ENCODE measurements at places on chromosomes 11 and 22. TPM values are rescaled to one million over a fixed set of nuclear protein-coding genes. Genes with fewer than 3 reads are reported as not detected.

The PRODH gene
- 9.2 TPM for total RNA-seq

The MYEOV gene
- total RNA-seq: 21.4 TPM

The OR5AK2 gene
- total RNA-seq: not detected

- DNase-seq: no peak
Observed at GRCh38 chr22:17902960-17903359, 121.4 kb downstream of the MICAL3 start.

DNA sequence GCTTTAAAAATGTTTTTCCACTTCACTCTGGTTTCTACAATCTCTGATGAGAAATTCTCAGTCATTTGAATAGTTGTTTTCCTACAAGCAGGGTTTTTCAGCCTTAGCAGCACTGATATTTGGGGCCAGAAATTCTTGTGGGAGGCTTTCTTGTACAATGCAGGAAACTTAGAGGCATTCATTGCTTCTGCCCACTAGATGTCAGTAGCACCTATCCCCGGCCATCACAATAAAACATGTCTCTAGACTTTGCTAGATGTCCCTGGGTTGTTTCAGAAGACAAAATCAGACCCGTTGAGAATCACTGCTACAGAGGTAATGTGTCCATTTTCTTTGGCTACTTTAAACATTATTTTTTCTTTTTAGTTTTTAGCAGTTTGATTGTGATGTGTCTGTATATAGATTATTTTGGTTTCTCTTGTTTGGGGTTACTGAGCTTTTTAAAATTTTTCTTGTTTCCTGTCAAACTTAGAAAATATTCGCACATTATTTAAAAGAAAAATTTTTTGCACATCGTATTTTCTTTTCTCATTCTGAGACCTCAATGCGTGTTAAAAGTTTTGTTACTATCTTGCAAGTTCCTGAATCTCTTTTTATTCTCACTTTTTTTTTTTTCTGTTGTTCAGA, 60.8 kb upstream of the CCDC179 start:
- no peak for DNase-seq

GRCh38 chr11:19753451-19754106, 40.9 kb downstream of the NAV2 start:
- no peak for DNase-seq

- no peak for DNase-seq
Observed at GRCh38 chr22:21567456-21568346, at the start of gene UBE2L3. Gene UBE2L3, plus strand, starts transcription at chr22:21567714. Its CDS starts 31 bp downstream, at chr22:21567745.

DNA sequence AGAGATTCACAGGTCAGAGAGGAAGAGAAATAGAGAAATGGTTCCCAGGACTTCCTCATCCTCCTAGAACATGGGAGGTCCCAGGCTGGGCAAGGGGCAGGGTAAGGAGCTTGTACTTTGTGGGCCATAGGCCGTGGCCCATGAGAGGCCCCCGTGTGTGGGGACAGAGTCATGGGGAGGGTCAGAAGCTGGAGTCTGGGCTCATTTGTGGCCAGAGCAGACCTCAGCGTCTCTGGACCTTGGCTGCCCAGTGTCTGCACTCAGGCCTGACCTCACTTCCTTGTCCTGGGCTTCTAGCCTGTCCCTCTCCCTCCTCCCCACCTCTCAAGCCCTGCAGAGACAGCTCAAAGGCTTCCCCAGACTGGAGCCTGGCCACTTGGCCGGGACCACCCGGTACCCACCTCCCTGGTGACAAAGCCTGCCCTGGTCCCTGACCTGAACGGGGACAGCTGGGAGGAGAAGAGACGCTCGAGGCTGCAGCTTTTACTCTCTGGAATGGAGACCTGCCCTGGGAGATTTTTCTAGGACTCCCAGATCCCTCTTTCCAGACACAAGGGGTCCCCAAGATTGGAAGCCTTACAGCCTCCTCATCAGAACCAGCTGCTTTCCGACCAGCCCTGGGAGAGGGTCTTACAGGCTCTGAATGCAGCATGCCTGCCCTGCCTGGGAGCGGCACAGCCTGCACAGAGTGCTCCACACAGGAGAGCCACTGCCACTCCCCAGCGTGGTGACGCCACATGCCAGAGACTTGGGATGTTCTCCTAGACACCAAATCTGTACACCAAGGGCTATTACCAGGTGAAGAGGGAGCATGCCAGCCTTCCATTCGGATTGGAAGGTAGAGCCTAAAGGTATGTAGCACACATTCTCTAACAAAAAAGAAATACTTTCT, 569.0 kb upstream of the B3GAT1 start:
- DNase-seq: no peak

GRCh38 chr11:2537896-2538724, 93.3 kb downstream of the KCNQ1 start:
- DNase-seq: no peak

- DNase-seq: no peak
Observed at GRCh38 chr22:44566911-44567310, 68.9 kb upstream of the RTL6 start.

GRCh38 chr22:23657727-23658126, 25.6 kb upstream of the DRICH1 start:
- no peak for DNase-seq

- no peak for DNase-seq
Observed at GRCh38 chr11:126485021-126485792, 129.7 kb downstream of the ST3GAL4 start.

DNA sequence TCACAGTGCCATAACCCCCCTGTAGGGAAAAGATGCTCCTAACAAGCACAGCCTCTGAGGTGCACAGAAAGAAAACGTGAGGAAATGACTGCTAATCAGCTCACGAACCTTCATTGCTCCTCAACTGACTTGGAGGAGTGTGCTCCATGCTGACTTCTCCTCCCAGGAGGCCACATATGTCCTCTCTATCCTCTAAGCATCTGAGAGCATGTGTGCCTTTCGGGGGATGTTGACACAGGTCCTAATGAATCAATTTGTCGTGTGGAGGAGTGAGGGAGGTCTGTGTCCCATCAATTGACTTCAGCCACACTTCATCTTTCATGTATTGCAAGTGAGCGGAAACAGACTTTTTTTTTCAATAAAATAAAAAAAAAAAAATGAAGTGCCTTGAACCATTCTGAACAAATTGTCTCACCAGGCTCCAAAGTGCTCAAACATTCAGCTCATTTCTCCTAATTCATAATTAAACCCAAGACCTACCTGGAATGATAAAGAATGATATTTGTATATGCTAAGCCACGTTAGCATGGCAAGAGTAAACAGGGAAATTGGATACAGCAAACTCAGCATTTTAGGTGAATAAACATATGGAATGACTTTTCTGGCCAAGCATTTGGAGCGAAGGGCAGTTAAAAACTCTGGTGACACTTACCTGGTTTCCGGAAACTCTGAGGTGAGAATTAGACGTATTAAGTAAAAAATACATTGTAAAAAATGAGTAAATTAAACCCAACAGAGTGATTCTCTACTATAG, 317.6 kb upstream of the FAT3 start:
- no peak for DNase-seq

- DNase-seq: no peak
Observed at GRCh38 chr11:6705905-6706535, 22.9 kb upstream of the MRPL17 start.

- DNase-seq: no peak
Observed at GRCh38 chr11:92920331-92920730, 49.1 kb upstream of the MTNR1B start.
